NCI-H82 (cell line): ENCODE measurements at places on chromosomes 4 and X.

DNA sequence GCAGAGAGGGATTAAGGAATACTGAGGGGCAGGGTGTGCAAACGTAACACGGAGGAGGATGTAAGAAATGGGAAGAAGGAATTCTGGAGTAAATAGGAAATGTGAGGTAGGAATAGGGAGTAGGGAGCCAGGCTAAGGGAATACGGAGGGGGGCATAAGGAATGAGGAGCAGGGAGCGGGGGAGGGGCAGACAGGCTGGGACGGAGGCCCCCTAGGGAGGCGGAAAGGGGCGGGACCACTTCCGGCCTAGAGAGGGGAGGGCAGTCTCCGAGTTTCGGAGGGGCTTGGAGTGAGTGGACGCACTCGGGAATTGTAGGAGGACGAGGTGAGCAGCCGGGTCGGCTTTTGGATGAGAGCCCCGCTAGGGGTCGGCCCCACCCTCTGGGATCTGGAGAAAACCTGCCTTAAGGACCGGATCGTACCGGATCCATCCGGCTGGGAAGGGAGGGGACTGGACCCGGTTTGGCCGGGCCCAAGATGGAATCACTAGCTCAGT is 612 bp downstream of the MAGED2 start:
- peak; percentile 89 for DNase-seq

DNA sequence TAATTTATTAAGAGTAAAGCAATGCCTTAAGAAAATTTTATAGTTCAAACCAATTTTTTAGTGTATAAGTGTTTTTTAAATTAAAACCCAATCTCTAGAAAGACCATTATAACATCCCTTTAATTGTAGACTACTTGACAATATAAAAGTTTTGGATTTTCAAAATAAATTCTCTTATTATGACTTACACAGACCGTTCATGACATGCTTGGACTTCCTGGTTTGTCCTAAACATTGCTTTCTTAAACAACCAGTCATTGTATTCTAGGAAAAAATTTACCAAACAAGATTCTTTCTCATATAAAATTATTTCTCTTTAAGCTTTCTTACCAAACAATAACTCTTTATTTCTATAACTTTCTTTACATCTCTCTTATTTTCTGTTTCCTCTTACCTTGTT is 49.0 kb upstream of the CXorf51A start:
- DNase-seq: peak; percentile 0

DNA sequence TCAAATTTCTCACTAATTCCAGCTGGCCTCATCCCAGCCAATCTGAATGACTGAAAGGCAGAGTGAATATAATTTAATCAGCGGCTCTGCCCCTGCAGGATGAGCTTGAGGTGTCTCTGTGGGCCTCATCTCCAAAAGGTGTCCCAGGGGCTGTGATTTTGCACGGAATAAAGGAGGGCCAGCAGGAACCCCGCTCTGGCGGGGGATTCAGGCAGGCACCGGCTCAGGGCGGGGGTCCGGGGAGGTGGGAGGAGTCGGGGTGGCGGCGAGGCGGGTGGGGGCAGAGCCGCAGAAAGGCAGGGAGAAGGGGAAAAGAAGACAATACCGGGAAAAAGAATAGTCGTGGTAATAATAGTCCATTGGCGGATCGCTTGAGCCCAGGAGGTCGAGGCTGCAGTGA is 16.0 kb upstream of the ERCC6L start:
- DNase-seq: peak; percentile 16

DNA sequence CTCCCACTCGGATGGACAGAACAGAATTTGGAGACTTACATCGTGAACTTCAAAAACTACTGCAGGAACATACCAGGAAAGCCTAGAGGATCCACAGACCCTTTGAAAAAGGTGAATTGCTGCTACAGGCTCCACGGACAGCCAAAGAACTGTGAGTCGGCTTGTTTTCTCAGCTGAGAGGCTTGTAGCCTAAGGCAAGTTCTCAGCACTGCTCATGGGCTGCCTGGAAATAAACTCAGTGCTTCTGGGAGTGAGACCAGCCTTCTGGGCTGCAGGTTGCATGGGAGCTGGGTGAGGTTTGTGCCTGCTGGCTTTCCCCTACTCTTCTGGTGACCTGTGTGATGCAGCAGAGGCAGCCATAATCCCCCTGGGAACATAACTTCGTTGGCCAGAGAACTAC is 1397.6 kb downstream of the FAM133A start:
- no peak for DNase-seq

DNA sequence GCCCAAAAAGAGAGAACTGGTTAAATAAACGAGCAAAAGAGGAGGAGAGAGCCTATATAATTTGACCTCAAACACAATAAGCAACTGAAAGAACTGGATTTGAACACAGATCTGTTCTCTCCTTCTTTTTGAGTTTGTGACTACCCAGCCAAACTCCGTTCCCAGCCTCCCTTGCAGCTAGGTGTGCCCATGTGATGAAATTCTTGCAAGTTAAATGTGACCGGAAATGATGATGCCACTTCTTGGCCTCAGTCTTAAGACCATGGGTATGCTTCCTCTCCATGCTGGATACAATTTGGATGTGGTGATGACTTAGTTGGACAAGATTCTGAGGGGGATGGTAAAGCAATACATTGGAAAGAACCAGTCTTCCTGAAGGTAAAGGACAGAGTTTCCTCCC is 204.1 kb downstream of the PTTG2 start:
- DNase-seq: no peak

DNA sequence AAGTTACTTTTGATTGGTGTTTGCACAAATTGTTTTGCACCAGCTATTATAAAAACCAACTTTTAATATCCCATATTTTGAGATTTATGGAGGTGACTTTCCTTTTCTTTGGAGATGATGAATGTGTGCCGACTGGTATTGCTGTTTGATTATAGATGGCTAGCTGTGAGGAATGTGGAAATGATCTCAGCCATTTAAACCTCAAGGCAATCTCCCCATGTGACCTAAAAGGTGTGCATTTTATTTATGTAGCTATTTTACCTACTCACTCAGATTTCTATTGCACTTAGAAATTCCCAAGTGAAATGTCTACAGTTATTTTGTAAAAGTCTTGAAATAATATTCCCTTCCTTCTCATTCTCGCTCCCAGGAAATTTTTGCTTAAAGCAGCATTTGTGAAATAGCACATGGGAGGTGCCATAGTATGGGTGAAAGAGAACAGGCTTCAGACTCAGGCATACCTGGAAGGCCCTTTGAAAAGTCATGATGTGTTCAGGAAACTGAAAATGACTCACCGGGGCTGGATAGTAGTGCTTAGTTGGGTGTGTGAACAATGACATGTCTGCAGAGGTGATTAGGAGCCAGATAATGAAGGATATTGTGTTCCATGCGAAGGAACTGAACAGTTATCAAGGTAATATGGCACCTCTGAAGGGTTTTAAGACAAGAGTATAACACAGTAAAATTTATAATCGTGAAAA is 247.6 kb downstream of the CBLL2 start:
- no peak for DNase-seq

DNA sequence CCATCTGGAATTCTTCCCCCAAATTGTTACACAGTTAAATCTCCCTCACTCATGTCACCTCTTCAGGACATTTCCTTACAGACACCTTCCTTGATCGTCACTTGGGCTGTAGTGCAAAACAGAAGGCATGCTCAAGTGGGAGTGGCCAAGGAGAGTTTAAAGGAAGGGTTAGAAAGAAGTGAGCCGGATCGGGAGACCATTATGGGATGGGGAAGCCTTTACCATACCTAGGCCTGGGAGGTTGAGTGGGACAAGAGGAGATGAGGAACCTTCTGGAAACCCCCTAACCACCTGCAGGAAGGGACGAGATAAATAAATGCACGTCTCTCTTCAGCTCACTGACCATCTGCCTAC is 102.7 kb downstream of the UCHL1 start:
- DNase-seq: peak; percentile 29

DNA sequence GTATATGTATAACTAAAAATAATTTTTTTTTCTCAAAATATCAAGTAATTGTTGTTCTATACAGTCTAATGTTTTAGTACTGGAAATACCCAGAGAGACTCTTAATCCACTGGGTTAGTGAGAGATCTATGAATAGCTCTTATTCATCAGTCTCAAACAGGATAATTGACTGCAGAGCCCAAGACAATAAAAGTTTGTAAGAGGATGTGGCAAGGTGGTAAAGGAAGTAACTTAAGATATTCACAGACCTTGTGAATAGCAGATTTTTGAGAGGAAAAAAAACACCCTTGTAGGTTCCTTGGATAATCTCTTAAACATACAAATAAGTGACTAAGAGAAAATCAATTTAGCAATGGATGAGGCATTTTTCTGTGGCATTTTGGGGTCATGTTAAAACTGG is 210.9 kb upstream of the FAM241A start:
- DNase-seq: peak; percentile 30

GRCh38 chr4:73741031-73741749 is 821 bp downstream of the CXCL8 start:
- DNase-seq: no peak

- no peak for DNase-seq
Measured at GRCh38 chrX:120269373-120270035, 18.9 kb downstream of the ZBTB33 start.

- no peak for DNase-seq
Measured at GRCh38 chr4:87382931-87383330, 8.1 kb downstream of the HSD17B11 start.

DNA sequence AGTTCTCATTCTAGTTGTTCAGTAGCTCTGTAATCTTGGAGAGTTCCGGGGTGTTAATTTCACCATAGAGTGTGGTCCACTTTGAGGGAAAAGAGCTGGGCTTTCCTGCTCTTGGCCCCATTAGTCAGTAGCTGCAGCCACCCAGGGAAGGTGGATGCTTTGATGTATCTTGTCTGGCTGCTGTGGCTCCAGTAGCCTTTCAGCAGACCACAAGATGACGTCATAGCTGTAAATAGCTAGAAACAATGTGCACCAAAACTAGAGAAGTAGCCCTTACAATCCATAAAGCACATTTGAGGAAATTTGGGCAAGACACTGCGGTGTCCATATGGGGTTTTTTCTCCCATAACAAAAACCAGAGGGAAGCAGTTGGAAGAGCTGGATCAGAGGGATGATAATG is 32.9 kb upstream of the PRPS2 start:
- no peak for DNase-seq

DNA sequence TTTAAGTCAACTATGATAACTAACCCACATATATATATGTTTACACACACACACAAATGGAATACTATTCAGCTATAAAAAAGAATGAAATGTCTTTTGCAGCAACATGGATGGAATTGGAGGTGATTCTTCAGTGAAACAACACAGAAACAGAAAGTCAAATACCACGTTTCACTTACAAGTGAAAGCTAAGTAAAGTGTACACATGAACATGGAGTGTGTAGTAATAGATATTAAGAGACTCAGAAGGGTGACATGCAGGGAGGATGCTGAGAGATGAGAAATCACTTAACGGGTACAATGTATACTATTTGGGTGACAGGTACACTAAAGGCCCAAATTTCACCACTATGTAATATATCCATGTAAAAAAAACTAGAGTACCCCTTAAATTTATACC is 146.5 kb downstream of the FBXW7 start:
- DNase-seq: no peak

DNA sequence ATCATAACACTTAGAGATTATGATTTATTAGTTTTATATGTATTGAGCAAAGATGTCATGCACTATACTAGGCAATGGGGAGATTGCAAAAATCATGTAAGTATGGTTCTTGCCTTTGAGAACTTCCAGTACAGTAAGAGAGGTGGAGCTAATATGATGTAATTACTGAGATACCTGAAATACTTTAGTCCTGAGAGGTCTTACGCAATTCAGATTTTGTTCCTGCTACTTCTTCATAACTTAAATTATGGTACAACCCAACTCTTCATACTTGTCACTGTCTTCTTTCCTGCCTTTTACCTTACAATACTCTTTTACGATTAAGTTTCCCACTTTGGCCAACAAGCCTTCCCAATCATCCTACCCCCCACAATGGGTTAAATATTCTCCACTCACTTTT is 564.2 kb upstream of the PITX2 start:
- DNase-seq: no peak

DNA sequence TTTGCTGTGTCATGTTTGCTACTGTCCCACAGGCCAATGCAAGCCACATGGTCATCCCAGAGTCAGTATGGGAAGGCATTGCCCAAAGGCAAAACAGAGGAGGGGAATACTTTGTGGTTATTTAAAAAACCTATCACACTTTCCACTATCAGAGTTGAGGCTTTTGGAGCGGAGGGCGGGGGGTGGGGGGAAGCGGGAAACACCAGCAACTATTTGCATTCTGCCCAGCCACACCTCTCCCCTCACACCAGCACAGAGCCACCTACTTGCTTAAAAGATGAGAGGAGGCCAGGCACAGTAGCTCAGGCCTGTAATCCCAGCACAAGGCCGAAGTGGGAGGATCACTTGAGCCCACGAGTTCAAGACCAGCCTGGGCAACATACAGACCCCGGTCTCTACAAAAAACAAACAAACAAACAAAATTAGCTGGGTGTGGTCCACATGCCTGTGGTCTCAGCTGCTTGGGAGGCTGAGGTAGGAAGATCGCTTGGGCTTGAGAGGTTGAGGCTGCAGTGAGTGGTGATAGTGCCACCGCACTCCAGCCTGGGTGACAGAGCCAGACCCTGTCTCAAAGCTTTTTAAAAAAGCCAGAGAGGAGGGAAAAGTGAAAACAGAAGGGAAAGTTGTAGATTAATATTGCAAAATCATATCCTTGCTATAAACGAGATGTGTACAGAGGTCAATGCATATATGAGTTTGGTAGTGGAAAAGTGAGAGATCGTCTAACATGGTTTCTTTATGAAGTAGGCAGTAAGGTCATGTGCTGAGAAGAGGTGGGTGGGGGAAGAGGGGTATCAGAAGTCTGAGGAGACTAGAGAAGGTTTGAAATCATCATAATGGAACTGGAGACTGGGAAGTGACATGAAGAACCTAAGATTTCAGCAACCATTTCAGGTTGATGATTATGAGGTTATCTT is 1.9 kb upstream of the CHST7 start:
- DNase-seq: no peak

DNA sequence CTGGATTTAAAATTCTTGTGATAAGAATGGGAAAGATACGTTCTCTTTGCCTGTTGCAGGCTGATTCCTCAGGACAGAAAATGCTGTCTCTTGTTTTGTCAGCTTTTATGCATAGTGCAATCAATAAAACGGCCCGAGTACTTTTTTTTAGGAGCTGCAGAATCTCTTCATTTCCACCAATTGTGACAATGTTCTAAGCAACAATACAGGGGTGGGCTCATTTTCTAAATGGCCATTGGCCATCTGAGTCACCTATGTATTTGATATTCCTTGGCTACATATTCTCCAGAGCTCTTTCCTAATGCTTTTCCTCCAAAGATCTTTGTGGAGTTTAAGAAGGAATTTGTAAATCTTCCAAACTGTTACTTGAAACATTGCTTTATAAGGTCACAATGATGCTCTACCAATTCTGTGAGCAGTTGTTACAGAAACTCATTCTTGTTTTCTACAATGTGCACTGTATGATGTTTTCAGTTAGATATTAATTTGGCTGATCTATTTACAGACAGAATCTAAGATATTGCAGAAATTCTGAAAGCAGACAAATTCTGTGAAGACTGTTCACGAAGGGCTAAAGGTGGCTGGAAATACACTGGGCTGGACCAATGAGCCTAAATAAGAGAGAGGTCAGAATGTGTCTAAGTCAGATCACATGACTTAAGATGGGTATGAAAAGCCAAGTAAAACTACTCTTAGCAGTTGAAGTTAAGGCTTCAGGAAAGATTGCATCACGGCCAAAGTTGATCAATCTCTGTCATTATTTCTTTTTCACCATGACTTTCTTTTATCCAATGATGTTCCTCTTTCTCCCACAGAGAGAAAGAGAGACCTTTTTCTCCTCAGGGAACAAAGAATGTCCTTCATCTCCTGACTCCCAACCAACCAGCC is 33.4 kb downstream of the TAPT1 start:
- DNase-seq: no peak
